ENCODE measurements at places on chromosomes 12 and 14.

- DNase-seq, result no peak
Observed at GRCh38 chr12:110920324-110920910, at the start of gene MYL2. Gene MYL2 (minus strand): TSS chr12:110920579. CDS start chr12:110920529, 50 bp downstream.

DNA sequence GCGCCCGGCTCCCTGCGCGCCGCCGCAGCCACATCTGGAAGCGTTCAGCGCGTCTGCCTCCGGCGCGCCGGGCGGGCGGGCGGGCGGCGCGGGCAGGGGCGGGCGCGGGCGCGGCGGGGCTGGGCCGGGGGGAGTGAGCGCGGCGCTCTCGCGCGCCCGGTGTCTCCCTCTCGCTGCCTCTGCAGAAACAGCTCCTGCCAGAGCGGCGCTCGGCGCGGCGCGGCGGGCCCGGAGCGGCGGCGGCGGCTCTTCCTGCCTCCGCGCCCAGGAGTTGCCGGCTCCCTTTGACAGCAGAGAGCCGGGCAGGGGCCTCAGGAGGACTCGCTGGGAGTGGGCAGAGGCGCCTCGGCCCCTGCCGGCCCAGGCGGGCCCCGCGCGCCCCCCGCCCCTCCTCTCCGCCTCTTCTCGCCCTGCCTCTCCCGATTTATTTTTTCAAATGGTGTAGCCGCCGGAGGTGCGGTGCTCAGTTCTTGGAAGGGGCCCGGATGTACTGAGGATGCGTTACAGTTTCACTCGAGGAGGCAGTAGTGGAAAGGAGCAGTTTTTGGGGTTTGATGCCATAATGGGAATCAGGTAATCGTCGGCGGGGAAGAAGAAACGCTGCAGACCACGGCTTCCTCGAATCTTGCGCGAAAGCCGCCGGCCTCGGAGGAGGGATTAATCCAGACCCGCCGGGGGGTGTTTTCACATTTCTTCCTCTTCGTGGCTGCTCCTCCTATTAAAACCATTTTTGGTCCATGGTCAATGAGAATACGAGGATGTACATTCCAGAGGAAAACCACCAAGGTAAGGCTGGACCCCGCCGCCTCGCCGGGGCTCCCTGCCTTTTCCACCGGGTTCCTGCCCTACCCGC, at the start of gene CACNA1C:
TSS of gene CACNA1C (plus strand) at position 162 of the 853 bp plus-strand sequence. CDS start at position 738, 576 bp downstream.
- peak; percentile 91 for DNase-seq

DNA sequence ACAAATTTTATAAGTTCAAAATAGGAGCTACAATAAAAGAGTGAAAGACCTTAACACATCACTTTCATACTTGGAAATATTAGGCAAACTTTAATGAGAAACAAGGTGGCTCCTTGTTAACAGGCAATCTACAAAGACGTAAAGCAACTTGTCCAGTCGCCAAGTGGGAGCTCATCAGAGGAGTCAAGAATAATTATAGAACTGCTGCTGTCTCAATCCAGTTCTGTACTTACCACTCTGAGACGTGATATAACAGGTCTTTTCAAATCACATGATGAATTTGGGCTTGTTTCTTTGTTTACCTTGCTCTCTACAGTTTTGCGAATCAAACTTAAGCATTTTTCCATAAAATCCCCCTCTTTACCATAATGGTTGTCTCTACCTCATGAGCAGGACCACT, 3.6 kb downstream of the YBX3 start:
- DNase-seq, result no peak

- peak; percentile 96 for DNase-seq
Observed at GRCh38 chr14:24965934-24966578, 83.9 kb downstream of the STXBP6 start.

DNA sequence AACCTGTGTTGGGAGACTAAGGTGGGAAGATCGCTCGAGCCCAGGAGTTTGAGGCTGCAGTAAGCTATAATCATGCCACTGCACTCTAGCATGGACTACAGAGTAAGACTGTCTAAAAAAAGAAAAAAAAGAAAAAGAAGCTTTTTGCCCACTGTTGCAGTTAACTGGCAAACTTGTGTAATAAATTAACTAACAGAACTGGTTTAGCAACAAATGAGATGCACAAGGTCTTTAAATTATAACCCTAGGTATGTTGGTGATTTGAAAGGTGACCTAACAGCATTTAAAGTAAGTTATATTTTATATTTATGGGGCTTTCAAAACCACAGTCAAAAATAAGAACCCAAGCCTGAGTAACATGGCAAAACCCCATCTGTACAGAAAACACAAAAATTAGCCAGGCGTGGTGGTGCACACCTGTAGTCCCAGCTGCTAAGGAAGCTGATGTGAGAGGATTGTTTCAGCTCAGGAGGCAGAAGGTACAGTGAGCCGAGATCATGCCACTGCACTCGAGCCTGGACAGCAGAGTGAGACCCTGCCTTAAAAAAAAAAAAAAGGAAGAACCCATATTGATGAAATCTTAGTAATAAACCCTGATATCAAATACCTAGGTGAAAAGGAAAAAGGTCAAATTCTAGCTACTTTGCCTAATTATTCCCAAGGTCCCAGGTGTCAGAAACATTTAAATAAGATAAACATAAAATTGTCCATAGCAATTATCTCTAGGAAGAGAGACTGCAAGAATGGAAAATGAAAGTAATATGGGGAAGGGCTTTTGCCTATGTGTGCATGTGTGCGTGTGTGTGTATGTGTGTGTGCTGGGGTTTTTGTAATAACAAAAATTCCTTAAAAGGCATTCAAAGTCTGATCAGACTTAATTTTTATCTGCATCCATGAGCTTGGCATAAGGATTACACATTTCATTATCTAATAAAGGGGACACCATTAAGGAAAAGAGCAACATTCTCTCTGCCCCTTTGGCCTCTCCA, 15.4 kb downstream of the SYNE2 start:
- DNase-seq, result no peak

DNA sequence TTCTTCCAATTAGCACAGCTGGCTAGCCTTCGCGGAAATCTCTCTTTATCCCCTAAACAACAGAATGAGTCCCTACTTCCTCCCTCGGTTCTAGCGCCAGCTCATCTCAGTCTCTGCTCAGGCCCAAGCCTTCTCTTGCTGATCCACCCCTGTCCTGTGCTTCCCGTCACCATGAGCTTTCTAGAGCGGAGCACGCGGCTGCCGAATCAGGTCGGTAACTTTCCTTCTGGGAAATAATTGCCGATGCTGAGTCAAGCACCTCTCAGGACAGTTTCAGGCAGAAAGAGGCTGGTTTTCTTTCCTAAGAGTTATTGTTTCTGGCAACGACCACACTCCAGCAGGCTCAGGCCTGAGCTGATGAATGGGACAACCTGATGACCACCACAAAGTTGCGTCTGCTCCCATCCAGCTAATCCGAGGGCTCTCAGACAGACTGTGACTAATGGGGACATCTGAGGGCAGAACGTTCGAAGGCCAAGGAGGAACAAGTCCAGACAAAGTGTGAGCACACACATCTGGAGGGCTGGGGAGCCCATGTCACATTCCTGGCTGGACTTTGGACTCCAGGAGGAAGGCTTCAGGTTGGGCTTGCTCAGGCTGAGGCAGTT, 13.6 kb upstream of the GPR68 start:
- DNase-seq, result no peak

DNA sequence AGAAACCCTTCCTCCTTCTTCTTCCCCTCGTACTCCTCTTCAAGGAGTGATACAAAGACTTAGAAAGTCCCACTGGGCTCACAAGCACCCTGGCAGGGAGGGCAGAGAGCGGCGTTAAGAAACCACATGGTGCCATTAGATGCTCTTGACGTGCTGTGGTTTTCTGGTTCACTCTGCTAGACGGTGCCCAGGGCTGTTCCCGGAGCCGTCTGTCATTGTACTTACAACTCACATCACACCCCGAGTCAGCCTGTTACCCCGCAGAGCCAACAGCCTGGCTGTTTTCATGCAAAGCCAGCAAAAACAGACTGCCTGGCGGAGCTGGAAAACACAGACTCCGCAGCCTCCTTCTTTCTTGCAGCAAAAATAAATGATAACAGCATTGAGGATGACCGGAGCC, 232.6 kb upstream of the TBX3 start:
- no peak for DNase-seq

- peak; percentile 15 for DNase-seq
Observed at GRCh38 chr14:71686677-71687076, 245.6 kb upstream of the RGS6 start.

All from adipocyte (in vitro differentiated cells).